Mucosa of descending colon (tissue), 3 donors: ENCODE measurements at places on chromosomes 16 and 17. TPM values are rescaled to one million over a fixed set of nuclear protein-coding genes. Genes with fewer than 3 reads are reported as not detected.

Gene MTMR4
- 47.3 TPM for total RNA-seq

Gene NHERF1
- 109 TPM for total RNA-seq

GRCh38 chr16:73170612-73171038 lies 122.7 kb upstream of the ZFHX3 start:
- no peak for DNase-seq

Gene RASL10B
- not detected for total RNA-seq

DNA sequence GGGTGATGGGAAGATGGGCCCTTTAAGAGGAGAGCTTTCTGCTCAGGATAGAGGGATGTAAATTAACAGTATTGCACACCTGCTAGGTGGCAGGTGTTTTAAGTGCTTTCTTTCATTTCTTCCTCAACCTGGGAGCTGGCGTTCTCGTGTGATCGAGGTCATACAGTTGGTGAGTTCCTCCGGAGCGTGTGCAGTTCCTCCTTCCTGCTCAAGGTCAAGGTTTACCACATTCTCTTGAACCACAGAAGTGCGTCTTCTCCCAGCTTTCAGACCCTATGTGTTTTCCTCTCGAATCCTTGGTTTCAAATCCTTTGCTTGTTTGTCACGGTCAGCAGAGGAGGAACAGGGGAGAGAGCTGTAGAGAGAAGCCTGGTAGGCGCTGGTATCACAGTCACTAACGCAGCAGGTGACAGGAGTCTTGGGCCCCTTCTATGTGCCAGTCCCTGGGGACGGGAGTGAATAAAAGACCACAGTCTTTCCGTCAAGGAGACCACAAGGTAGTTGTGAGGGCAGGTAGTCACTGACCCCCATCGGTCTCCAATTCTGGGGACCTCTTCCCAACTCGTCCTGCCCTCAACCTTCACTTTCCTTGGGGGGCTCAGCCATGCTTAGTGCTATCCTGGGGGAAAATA lies 791 bp downstream of the DNAI2 start:
- DNase-seq, result peak; percentile 15

DNA sequence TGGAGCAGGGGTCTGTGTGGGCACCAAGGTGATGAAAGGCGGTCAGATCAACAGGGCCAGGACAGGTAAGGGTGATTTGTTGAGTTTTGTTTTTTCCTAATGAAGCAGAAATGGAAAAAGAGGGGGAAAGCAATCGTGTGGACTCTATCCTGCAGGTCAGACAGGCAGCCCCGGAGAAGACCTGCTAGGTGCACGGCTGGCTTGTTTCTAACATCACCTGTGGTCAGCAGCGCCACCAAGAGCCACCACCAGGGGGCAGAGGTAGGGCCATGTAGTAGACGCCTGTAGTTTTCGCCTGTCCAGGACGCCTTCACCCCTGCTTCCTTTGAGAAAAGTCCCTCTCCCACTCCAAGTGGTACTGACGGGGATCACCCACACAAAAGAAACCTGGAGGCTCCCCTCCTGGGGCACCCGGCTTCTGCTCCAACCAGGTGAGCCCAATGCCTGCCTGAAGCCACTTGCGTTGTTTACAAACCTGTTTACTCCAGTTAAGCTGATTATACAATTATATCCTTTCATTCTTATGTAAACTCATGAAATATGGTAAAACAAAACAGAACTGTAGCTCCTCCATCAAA lies 54.2 kb upstream of the SEC14L1 start:
- peak; percentile 93 for DNase-seq

Gene KRTAP1-1
- total RNA-seq, result not detected

DNA sequence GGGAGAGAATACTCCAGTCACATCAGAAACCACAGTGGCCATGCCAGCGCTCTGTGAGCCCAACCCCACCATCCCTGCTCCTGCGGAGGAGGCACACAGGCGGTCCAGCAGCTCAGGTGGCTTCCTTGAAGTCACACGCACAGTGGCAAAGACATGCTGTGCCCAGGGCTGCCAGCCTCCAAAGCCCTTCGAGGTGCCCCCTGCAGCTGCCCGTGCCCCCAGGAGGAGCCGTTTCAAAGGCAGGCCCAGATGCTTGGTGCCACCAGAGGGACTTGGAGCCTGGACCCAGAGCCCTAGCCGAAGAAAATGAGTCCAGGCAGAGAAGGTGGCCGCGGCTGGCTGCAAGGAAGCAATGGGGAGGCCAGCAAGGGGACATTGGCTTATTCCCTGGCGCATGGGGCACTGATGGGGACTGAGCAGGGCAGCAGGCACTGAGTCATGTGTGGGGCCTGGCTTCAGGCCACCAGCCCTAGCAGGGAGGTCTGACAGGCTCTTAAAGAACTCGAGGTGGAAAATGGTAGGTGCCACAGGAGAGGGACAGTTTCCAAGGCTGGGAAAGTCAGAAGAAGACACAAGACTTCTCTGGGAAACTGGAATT lies 17.2 kb upstream of the CACNG1 start:
- no peak for DNase-seq
